ENCODE measurements at places on chromosomes 11 and 22.

- peak; percentile 27 for DNase-seq
Measured at GRCh38 chr11:34492806-34493414, 20.7 kb downstream of the ELF5 start.

GRCh38 chr22:46082633-46083032, 67.7 kb upstream of the PPARA start:
- DNase-seq: no peak

GRCh38 chr11:108708173-108708572, 43.3 kb downstream of the DDX10 start:
- no peak for DNase-seq

GRCh38 chr22:25475257-25476022, 89.0 kb upstream of the GRK3 start:
- DNase-seq: no peak

DNA sequence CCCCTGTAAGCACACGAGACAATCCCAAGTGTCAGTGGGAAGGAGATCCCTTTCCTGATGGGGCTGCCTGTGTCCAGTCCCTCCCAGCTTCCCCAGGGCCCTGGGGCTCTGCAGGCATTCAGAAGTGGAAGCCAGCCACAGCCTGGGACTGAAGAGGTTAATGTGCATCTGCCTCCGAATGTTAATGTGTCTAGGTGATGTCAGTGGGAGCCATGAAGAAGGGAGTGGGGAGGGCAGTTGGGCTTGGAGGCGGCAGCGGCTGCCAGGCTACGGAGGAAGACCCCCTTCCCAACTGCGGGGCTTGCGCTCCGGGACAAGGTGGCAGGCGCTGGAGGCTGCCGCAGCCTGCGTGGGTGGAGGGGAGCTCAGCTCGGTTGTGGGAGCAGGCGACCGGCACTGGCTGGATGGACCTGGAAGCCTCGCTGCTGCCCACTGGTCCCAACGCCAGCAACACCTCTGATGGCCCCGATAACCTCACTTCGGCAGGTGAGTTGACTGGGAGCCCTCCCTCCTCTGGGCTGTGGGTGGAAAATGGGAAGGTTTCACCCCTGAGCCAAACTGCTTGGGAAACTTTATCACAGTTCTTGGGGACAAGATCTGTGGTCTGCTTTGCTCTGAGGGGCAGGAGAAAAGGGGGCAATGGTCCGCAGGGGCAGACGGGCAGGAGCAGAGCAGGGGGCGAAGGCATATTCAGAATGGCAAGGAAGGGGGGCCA, at the start of gene MCHR1:
MCHR1 (plus strand) TSS at position 236 of the 715 bp plus-strand sequence; CDS start at position 405, 169 bp downstream.
- no peak for DNase-seq

DNA sequence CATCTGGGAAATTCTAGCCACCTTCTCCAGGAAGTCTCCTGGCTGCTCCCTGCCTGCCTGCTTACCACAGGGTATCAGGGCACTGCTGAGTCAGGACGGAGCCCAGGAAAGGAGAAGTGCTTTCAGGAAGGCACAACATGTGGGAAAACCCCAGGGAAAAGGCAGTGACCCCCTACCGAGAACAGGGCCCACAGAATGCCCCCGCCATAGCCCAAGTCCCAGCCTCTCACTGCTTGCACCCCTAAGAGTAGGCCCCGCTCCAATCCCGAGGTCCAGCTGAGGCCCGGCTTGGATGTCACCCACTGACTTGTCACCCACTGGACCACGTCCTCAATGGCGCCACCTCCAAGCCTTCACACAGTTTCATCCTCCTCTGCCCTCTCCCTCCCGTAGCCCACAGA, 34.1 kb downstream of the ARAP1 start:
- DNase-seq: no peak

All from stimulated activated CD4-positive, alpha-beta T cell treated with anti-CD3 and anti-CD28 coated beads, Interleukin-1b, Interleukin-23, amount 100 ng/mL, for 48 hours (primary cell).